PC-9 (cell line): ENCODE measurements at places on chromosomes 16 and 17.

DNA sequence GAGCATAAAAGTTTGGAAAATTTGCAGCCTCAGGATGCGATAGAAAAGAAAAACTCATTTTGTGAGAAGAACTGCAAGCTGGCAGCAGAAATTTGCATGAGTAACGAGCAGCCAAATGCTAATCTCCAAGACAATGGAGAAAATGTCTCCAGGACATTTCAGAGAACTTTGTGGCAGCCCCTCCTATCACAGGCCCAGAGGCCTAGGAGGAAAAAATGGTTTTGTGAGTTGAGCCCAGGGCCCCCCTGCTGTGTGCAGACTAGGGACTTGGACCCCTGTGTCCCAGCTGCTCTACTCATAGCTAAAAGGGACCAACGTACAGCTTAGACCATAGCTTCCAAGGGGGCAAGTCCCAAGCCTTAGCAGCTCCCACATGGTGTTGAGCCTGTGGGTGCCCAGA, 34.3 kb downstream of the APPBP2 start:
- no peak for DNase-seq

GRCh38 chr17:42453439-42453838, 5.2 kb upstream of the ATP6V0A1 start:
- DNase-seq = no peak

DNA sequence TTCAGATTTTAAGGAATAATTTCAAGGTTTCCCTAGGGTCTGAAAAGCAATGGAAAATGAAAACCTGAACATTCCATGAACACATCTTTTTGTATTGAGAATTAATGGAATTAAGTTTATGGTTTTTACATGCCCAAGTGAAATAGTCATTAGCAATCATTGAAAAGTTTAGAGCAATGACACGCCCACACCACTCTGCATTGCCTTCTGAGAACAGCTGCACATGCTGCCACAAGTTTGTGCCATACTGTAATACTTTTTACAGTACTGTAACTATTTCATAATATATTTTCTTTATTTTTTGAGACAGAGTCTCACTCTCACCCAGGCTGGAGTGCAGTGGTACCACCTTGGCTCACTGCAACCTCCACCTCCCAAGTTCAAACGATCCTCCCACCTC, 345.2 kb upstream of the PMFBP1 start:
- DNase-seq = no peak

- DNase-seq = no peak
These were observed 35.6 kb upstream of the MNT start for GRCh38 chr17:2436316-2436905.

- no peak for DNase-seq
These were observed 113.4 kb upstream of the FOXF1 start for GRCh38 chr16:86396901-86397311.

DNA sequence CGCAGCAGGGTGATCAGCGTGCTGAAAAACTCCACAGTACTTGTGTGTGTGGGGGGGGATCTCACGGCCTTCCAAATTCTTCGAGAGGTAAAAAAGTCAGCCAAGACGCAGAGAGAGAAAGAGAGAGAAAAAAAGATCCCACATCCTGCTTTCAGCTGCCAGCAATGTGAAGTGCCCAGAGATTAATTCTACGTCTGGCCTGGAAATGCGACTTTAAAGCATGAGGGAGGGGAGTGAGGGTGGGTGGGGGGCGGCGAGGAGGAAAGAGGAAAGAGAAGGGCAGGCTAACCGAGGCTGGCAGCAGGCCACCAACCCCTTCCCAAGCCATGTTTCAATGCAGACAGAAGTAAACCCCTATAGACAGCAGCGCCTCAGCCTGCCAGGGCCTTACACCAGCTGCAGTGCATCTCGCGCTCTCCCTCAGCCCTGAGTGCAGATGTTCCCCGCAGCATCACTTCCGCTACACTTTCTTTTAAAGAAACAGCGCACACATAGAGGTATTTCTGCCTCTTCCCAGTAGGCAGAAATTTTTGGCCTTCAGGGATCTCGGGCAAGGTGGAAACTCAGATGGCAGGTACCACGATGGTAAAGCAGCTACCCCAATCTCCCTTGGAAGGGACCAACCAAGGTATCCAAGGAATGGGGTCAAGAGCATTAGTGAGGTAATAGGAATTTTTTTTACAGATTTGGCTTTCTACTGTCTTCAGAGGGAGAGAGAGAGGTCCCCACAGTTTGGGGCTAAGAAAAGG, 87.8 kb downstream of the SMG6 start:
- no peak for DNase-seq

DNA sequence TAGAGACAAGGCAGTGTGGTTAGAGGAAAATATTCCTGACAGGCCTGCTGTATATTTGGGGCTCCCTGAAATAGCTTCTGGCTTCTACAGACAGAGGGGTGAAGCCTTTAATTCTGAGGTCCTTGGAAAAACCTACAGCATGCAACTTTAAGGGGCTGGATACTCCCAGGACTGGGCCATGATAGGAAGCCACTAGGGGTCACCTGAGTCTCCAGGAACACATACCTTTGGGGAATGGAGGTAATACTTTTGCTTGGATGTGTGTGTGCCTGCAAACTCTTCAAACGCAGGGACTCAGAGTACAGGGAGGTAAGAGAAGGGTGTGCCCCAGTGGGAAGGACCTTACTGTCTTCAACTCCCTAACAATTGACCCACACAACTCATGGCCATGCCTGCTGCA, 4.1 kb downstream of the ASIC2 start:
- DNase-seq = no peak

- DNase-seq = no peak
These were observed 1.9 kb downstream of the PRKCB start for GRCh38 chr16:23837553-23838308.

- DNase-seq = no peak
These were observed 46.5 kb downstream of the FAM222B start for GRCh38 chr17:28796062-28796461.

GRCh38 chr16:77331802-77332586, 102.8 kb downstream of the ADAMTS18 start:
- no peak for DNase-seq

DNA sequence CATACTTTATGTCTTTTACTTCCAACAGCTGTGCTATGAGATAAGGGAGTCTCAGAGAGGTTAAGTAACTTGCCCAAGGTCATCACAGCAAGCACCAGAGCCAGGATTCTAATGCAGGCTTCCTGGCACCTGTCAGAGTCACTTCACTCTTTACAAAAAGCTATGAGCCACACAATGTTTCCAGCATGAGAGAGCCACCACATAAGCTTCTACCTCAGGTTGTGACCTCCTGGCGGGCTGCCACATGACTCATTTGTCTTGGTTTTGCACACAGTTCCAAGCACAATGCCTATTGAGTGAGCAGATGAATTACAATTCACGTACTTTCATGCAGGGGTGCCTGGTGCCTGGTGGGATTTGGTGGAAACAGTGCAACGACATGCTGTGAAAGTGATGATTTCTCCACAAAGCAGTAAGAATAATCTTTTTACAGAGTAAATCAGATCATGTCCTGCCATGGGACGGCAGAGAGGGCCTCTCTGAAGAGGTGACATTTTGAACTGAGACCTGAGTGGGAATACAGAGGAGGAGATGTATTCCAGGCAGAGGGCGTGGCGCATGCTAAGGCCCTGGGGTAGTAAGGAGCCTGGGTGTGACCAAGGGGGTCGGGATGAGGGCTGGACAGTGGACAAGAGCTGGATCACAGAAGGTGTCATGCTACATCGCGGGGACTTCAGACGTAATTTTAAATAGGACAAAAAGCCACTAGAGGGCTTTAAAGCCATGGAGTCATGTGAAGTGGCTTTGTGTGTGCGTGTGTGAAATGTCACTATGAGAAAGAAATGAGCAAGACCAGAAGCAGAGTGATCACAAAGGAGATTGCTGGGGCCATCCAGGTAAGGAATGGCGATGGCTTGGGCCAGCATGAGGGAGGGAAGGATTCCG, 53.4 kb downstream of the CACNG3 start:
- peak; percentile 55 for DNase-seq

DNA sequence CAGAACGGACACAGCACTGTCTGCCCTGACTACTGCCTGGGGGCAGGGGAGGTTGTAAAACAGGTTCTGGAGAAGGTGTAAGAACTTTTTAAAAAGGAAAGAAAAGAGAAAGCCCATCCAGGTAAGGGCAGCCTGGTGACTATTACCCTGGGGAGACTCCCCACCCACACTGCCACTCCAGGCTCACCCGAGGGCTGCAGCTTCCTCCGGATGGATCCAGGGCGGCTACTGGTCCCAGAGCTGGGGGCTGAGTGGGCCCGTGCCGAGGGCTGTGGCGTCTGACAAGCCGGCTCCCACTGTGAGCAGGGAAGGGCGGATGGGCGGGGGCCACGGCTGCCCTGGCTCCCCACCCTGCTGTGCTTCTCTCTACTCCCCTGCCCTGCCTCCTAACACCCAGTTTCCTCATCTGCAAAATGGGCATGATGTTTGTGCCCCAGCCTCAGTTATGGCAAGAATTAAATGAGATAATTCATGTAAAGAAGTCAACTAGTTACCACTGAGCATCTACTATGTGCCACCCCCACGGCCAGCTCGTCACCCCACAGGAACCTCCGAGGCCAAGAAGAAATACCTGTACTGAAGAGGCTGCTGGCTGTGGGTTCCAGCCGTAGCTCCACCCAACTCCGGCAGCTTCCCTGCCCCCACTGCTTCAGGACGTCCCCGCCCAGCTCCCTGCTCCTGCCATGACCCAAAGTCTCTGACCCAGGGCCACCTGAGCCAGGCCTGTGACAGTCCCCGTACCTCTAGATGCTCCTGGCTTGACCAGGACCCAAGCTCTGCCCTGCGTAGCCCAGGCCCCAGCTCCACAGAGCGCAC, 24.2 kb downstream of the KATNB1 start:
- DNase-seq = peak; percentile 79

- no peak for DNase-seq
These were observed 44.7 kb upstream of the HS3ST3A1 start for GRCh38 chr17:13646411-13646810.

DNA sequence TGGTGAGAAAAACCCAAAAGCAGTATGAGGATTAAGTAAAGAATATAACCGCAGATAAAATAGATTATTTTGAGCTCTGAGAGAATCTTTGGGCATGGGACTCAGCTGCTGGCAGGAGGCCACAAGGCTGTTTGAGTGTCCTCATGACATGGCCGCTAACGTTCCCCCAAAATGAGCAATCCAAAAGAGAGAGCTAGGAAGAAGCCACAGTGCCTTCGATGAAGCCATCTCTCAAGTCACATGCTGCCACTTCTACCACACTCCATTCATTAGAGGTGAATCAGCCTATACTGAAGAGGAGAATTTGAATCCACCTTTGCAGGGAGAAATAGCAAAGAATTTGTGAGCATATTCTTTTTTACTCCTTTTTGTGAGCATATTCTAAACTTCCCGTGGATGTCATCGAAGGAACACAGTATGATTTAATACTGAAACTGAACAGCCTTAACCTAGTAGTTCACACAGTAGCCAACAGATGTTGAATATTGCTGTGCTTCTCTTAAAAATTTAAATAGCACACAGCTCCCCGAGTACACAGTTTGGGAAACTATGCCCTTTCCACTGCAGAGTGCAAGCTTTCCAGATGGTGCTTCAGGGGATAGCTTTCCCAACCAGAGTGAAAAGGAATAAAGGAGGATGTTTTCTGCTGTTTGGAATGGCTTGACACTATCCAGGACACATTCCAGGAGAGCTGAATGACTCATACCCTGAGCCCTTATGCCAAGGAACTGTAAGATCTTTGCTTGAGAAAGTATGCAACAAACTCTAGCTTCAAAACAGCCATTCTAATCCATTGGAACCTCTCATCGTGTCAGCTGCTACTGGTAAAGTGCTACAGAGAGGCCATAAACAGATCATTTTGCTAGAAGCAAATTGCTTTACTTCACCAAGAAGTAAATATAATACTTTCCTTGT, 33.9 kb downstream of the ANKFY1 start:
- DNase-seq = peak; percentile 35

DNA sequence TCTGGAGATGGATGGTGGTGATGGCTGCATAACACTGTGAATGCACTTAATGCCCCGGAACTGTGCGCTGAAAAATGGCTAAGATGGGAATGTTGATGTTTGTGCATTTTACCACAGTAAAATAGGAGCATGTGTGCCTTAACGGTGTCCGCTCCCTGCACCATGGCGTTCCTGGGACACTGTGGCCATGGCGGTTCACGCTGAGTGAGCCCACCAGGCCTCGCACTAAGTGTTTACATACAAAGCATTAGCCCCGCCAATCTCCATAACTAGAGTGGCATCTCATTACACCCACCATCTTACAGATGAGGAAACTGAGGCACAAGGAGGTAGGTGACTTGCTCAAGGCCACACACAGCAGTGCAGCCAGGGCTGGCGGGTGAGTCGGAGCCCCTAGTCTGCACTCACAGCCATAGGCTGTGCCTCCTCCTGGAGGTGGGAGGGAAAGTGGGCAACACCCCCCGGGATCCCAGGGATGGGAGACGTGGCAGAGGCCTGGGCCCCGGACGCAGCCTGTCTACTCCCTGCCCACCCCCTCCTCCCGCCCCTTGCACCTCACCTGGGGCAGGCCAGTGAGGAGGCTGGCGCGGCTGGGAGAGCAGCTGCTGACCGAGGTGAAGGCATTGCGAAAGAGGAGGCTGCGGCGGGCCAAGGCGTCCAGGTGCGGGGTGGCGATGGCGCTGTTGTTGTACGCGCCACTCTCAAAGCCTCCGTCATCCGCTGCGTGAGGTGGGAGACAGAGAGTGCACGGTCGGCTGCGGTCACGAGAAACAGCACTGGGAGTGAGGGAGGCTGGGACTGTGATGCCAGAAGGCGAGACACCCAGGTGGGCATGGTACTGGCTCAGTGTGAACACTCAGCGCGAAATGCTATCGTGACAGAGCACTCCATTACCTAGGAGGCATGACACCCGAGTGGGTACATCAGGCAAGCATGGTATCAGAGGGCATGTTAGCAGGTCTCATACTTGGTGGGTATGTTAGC, 3.4 kb downstream of the SGSH start:
- DNase-seq = no peak

DNA sequence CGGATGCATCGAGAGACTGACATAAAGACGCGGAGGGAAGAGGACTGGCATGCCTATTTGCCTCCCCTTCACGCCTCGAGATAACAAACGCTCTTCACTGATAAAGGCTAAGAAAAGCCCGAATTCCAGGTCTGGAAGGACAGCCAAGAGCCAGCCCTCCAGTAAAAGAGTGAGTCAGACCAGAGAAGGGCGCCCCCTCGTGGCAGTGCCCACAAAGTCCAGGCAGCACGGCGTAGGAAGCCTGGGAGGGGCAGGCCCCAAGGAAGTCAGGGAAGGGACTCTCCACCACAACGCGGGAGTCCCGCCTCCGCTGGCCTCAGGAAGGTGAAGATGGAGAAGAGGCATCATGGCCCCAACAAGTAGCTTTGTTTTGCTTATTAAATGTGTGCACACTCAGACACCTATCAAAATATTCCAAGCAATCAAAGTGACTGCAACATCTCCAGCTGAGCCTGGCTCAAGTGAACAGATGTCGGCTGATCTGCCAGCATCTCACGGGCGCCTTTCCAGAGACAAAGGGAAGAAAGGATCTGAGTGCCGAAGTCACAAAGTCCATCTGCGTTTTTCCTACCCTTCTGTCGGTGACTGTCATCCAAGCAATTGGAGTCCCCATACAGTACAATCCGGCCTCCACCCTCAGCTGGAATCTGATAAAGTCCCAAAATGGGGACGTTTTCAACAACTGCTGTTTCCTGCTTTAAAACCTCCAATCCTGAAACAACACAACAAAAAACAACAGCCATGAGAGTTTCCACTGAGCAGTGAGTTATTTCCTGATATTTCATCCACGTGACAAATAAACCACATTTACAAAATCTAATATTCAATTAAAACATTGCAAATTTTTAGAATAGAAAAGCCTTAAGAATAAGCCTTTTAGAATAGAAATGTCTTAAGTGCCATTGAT, 20.4 kb upstream of the SLC38A8 start:
- DNase-seq = peak; percentile 76

GRCh38 chr16:80280557-80280956, 260.2 kb upstream of the DYNLRB2 start:
- DNase-seq = no peak

GRCh38 chr16:7585705-7586104, 253.1 kb downstream of the RBFOX1 start:
- DNase-seq = no peak
